ENCODE measurements at places on chromosomes 16 and 17. TPM values are rescaled to one million over a fixed set of nuclear protein-coding genes. Genes with fewer than 3 reads are reported as not detected.

Gene ABAT
- total RNA-seq: 1.3 TPM

Gene MYL4
- not detected for total RNA-seq

Gene CCL11
- not detected for total RNA-seq

Gene CDH16
- not detected for total RNA-seq

Gene KRT222
- total RNA-seq: not detected

Gene EVPLL
- total RNA-seq: not detected

Gene SLC9A5
- total RNA-seq: 0.89 TPM

Gene DPH1
- 23.8 TPM for total RNA-seq

Gene HOXB13
- not detected for total RNA-seq

Gene TEKT1
- total RNA-seq: not detected

Gene CBLN1
- total RNA-seq: not detected

Gene TEKT3
- total RNA-seq: not detected

Gene MYH13
- total RNA-seq: under 0.01 TPM

Gene ENKD1
- total RNA-seq: 17.7 TPM

Gene SLX1A
- 42.2 TPM for total RNA-seq
